T-helper 2 cell (primary cell): ENCODE measurements at places on chromosomes 2 and 18.

- no peak for DNase-seq
These were observed 8.7 kb upstream of the CCL20 start for GRCh38 chr2:227804975-227805374.

GRCh38 chr18:50832754-50833153 lies 12.9 kb upstream of the MRO start:
- DNase-seq: no peak

DNA sequence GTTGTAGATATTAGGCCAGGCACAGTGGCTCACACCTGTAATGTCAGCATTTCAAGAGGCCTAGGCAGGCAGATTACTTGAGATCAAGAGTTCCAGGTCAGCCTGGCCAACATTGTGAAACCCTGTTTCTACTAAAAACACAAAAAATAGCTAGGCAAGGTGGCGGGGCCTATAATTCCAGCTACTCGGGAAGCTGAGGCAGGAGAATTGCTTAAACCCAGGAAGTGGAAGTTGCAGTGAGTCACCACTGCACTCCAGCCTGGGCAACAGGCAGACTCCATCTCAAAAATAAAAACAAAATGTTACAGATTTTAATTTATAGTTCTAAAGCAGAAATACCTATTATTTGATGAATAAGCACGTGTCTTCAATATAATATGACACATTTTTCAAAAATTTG lies 65.6 kb upstream of the UBXN4 start:
- DNase-seq: no peak

GRCh38 chr2:118627156-118627555 lies 220.3 kb downstream of the EN1 start:
- no peak for DNase-seq

GRCh38 chr18:54883816-54884604 lies 55.7 kb downstream of the RAB27B start:
- DNase-seq: no peak

GRCh38 chr18:62660691-62661090 lies 54.6 kb upstream of the PHLPP1 start:
- DNase-seq: no peak

GRCh38 chr2:144511937-144512336 lies 8.0 kb downstream of the ZEB2 start:
- no peak for DNase-seq

DNA sequence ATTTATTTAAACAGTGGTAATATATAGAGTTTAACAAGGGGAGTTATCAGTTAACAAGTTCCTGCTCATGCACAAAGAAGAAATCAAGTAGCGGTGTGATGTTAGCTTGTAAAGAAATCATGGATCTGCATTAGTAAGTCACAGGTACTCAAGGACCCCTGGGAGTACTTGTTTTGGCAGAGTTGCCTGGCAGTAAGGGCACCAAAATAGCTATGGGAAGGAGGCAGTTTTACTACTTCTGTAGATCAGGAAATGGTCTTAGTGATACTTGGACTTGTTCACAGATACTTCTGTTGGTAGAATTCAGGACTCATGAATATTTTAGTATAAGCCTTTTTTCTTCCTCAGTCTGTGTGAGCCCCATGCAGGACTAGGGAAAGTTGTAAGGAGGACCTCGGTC lies 107.3 kb upstream of the IL1R2 start:
- no peak for DNase-seq

GRCh38 chr18:39786477-39786876 lies 2168.6 kb upstream of the PIK3C3 start:
- DNase-seq: no peak

DNA sequence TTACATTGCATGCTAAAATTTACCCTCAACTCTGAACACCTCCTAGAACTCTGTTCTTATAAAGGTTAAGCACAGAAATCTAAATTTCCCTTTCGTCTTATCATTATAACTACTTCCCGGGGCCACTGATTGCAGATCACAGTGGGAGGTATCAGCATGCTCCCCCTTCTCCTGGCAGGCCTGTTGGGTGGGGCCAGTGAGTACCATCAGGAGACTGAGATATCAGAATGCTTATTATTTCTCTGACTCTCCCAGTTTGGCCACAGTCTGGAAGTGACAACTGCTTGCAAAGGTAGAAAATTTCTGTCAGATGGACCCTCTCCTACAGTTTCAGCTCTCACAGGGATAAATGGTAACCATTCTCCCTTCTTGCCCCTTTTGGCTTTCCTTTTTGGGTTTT lies 62.6 kb downstream of the DSEL start:
- DNase-seq: no peak

- no peak for DNase-seq
These were observed 24.9 kb downstream of the HJURP start for GRCh38 chr2:233829193-233830110.

GRCh38 chr18:23537274-23537673 lies 34.0 kb downstream of the RMC1 start:
- DNase-seq: no peak

DNA sequence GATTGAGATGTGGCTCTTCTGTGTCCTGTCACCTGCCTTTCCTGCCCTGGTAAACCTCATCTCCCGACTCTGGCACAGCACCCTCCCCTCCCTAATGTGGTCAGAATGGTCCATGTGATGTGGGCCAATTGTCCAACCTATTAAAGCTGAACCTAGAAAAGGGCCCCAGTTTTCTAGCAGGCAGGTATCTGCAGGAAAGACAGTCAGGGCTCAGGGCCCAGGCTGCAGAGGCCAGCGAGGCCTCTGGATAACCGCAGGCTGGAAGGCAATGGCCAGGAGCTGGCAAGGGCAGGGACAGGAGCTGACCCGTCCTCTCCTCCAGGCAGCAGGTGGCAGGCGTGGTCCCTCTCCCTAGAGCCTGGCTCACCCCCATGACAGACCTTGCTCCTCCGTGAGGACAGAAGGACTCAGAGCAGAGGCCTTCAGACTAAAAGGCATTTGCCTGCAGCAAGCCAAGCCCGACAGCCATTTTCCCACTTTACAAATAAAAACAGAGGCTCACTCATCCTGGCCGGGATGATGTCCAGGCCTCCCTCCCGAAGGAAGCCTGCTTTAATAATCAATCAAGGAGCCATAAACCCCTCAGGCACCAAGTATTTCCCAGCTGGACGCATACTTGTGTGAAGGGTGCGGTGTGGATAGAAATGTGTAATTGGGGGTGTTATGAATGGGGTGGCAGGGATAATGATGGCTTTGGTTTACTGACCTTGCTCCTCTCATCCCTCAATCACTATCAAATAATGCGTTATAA lies 107.1 kb downstream of the TWIST2 start:
- DNase-seq: no peak

DNA sequence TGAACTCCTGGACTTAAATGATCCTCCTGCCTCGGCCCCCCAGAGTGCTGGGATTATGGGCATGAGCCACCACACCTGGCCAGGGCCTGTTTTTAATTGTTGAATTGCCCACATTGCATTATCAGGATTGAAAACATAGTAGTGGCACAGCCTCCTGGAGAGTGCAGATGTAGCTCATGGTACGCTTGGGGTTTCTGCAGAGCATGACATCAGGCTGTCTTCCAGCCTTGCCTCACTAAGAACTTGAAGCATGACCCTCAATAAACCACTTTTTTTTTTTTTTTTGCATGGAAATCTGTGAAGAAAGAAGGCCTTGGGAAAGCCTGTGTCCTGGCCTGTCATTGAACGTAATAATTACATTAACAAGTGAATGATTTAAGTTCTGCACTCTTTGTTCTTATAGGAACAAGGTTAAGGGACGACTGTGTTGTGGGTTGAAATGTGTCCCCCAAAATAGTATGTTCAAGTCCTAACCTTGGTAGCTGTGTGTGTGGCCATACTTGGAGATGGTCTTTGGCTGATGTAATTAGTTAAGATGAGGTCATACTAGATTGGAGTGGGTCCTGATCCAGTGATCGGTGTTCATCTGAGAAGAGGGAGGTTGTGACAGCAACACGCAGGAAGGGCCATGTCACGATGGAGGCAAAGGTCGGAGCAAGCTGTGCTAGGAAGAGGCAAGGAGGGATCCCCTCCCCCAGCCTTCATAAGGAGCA lies 90.2 kb downstream of the AGAP1 start:
- DNase-seq: no peak

GRCh38 chr2:10434886-10435819 lies 13.0 kb downstream of the ODC1 start:
- peak; percentile 55 for DNase-seq

GRCh38 chr18:61651145-61651879 lies 241.5 kb downstream of the RNF152 start:
- no peak for DNase-seq

- no peak for DNase-seq
These were observed 151.5 kb downstream of the NCK2 start for GRCh38 chr2:105895990-105896764.

DNA sequence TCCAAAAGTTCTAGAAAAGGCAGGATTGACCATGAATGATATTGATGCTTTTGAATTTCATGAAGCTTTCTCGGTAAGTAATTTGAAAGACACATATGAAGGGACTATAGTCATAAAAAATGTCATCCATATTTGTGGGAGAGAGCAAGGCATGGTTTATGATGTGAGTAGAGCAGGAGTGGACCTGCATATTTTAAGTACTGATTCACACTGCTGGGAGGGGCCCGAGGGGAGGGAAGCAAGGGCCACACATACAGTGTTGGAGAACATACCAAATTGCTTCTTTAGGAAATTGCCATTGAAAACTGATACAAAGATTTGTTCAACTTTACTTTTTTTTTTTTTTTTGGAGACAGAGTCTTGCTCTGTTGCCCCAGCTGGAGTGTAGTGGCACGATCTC lies 39.4 kb downstream of the HADHB start:
- DNase-seq: no peak

- DNase-seq: no peak
These were observed 75.8 kb downstream of the KIDINS220 start for GRCh38 chr2:8761529-8762164.

DNA sequence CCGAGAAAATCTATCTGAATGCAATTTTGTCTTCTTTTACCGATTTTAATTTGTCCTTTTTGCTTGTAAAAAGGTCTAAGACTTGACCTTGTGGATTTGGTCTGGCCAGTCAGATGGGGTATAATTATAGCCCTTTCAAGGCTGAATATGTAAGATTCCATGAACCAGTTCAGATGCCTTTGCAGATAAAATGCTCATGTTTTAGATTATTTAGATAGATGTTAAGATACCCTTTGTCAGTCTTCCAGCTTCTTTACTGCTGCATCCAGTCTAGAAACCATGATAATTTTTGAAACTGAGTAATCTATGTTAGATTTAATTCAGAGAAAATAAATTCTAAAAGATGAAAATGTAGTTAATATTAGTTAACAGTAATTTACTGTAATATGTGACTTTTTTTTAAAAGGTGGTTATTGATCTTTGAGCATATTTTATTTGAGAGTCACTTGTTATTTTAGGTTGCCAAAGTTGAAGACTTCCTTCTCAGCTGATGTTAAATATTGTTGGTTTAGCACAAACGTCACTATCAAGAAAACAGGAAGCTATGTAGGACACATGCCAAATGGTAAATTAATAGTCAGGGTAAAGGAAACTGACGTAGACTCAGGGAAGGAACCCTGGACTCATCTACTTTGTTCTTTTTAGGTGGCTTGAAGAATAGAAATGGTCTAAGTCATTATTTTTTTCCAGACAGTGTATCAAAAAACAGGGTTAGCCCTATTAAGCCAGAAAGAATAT lies 29.8 kb downstream of the BABAM2 start:
- no peak for DNase-seq

GRCh38 chr2:19683556-19683955 lies 218.2 kb downstream of the TTC32 start:
- DNase-seq: no peak

- DNase-seq: no peak
These were observed 52.8 kb upstream of the ITGB6 start for GRCh38 chr2:160252900-160253299.

- DNase-seq: no peak
These were observed 630.6 kb upstream of the ZNF804A start for GRCh38 chr2:183967756-183968155.

DNA sequence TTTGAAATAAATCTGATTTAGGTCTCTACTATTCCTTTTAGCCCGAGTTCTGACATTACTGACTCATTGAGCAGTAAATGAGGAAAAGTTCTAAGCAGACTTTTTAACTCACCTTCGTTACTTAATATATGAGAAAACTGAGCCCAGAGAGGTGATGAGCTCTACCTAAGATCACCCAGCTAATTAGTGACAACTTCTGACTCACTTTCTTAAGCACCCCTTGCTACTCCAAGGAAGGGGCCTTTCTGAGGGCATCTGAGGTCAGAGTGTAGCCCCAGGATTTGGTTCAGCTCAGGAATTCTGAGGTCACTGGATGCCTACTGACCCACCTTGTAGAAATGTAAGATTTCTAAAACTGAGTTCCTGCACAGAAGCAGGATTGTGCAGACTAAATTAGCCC lies 102.2 kb upstream of the FZD5 start:
- no peak for DNase-seq

GRCh38 chr2:132538331-132538855 lies 121.8 kb downstream of the GPR39 start:
- no peak for DNase-seq

DNA sequence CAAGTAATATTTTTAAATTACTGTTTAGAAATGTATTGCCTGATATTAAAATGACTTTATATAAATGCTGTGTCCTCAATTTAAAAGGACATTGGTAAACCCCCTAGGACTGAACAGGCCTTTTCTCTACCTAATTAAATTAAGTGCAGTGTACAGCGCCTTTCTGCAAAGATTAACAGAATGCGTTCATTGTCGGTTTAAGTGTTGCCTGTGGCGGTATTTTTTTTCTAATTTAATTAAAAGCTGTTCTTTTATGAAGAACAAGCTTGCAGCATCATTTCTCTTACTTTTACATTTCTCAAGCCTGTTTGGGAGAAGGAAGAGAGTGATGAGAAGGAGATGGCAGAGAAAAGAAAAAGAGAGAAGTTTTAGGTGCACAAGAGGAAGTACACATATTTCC lies 344.9 kb downstream of the CPS1 start:
- no peak for DNase-seq

DNA sequence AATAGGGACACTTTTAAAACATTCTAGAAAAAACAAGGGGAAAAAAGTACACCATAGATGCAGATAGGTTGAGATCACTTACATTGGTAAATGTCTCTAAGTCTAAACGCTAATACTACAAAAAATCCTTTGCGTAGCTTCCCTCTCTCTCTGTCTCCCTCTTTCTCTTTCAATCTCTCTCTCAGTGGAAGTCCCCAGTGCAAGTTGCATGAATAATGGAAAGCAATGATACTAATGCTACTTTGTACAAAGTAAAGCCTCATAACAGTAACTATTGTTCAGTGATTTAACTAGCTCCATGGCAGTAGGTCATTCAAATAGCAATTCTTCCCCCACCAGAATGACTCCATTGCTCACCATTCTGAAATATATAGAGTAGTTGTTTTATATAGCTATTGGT lies 12.8 kb downstream of the MEIS1 start:
- DNase-seq: no peak

- DNase-seq: no peak
These were observed 518.6 kb upstream of the FSIP2 start for GRCh38 chr2:185219981-185220380.

- no peak for DNase-seq
These were observed 1453.1 kb upstream of the SLC39A10 start for GRCh38 chr2:194203898-194204297.

DNA sequence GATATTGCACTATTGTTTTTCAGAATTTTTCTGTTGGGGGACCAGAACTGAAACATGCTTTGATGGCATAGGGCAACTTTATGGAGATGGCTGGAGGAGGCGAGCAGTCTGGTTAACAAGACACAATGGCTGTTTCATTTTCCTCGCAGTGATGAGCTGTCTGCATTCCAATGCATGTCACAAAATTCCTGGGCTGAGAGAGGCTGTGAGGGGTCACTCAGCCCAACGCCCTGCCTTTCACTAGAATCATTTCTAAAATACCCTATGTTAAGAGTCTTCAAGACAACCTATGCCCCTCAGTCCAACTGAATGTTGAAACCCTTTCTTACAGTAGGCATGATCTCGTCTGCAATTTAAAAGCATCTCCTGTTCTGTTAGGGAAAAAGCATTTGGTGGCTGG lies 1090.0 kb downstream of the BCL11A start:
- no peak for DNase-seq
